T-helper 2 cell (primary cell): ENCODE measurements at places on chromosomes 5 and 9.

DNA sequence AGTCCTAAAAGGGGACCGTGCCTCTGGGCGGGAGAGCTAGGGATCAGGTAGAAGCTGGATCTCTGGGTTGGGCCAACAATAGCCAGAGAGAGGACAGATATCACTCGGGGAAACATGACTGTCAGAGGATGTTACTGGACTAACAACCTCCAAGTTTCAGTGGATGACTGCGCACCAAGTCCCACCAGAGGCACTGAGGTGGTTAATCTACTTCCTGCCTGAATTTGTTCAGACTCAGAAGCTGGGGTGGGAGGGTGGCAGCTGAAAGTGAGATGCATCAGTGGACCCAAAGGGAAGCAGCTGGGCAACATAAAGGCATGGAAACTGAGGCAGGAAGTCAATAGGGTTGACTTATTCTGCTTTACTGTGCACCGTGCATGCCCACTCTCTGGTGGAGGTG, 130.1 kb upstream of the SLC44A1 start:
- DNase-seq: no peak

DNA sequence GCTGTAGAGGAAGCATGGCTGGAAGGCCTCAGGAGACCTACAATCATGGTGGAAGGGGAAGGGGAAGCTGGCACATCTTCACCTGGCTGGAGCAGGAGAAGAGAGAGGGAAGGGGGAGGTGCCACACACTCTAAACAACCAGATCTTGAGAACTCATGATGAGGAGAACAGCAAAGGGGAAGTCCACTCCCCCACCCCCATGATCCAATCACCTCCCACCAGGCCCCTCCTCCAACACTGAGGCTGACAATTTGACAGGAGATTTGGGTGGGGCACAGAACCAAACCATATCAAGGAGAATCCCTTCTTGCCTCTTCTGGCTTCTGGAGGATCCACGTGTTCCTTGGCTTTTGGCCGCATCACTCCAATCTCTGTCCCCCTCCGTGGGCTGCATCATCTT, 13.1 kb upstream of the CMBL start:
- no peak for DNase-seq

GRCh38 chr9:95605101-95605500, 88.3 kb upstream of the PTCH1 start:
- DNase-seq: no peak

DNA sequence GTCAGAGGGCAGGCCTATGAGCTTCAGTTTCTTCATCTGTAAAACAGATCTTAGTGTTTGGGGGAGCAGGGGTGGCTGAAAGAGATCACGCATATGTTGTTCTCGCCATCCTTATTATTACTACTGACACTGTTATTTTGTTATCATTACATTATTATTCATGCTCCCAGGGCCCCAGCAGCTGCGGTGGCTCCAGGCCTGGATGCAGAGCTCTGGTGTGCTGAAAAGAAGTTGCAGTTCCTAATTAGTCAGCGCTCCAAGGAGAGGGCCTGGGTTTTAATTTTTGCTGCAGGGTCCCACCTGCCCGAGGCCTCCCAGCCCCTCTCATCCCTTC, 19.5 kb downstream of the CXXC5 start:
- DNase-seq: no peak
